Activated naive CD4-positive, alpha-beta T cell treated with anti-CD3 and anti-CD28 coated beads, Interleukin-2, amount 10 ng/mL, durations not matched to agents 7 days and 5 days (primary cell): ENCODE measurements at places on chromosomes 4 and X.

- peak; percentile 66 for DNase-seq
These were observed 552 bp downstream of the NKRF start for GRCh38 chrX:119605464-119606279.

DNA sequence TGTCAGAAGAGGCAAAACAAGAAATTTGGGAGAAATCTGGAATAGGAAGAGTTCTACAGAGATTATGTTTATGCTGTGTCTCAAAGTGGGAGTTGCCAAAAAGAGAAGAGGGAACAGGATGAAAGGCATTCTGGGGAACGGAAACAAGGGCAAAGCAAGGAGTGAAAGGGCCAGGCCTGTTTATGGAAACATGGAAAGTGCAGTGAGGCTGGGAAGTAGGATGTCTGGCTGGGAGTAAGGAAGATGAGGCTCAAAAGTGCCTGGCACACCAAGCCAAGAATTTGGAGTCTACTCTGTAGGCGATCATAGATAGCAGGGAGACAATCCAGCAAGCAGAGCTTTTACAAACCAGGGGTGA, 1.8 kb upstream of the CUL4B start:
- DNase-seq, result no peak

- no peak for DNase-seq
These were observed 156.3 kb downstream of the SLC7A11 start for GRCh38 chr4:138085736-138086305.

- DNase-seq, result peak; percentile 60
These were observed 875 bp downstream of the LAP3 start for GRCh38 chr4:17577665-17578481.

- no peak for DNase-seq
These were observed 283.5 kb downstream of the CAMK2D start for GRCh38 chr4:113478032-113478431.

DNA sequence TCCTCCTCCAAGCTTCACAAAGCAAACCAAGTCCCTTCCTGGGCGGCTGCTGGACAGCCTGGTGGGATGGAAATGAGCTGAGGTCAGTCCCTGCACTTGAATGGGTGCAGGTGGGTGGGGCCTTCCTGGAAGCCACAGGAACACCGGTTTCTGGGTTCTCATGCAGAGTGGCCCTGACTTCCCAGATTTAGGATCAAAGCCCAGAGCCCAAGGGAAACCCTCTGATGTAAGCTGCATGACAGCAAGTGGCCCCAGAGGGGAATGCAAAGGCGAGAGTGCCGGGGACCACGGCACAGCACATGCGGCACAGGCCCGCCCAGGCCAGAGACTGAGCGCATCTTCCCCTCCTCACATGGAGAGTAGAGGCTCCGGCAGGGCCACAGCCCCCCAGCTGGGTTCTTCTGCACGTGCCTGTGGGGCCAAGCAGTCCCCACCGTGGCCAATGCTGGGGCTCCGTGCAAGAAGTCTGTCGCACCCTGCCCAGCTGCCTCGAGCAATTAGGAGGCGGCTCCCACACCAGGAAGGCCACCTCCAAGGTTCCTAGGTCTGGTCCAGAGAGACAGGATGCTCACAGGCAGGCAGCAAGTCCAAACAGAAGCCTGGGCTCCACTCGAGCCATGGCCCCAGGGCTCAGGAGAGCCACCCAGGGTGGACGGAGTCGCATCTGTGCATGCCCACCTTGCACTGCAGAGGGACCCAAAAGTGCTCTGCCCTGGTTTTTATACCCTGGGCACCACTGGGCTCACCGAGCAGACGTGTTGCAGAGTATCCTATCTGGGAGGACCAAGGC, 83.0 kb downstream of the HTRA3 start:
- DNase-seq, result peak; percentile 7

DNA sequence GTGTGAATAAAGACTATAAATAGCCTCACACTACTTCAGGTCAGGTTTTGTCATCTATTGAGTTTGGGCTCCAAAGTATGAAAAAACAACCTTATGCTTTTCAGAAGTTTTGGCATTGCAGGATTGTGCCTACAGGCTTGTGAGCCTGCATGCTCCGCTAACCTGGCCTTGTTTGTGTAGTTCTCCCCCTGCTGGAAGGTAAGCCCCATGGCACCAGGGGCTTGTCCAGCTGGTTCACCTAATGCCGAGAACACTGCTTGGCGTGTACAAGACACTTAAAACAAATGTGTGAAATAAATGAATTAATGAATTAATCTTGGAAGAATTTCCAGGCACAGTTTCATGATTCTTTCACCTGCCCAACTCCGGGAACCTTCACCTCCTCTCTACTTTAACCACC, 1.8 kb upstream of the HSD17B10 start:
- DNase-seq, result peak; percentile 68

DNA sequence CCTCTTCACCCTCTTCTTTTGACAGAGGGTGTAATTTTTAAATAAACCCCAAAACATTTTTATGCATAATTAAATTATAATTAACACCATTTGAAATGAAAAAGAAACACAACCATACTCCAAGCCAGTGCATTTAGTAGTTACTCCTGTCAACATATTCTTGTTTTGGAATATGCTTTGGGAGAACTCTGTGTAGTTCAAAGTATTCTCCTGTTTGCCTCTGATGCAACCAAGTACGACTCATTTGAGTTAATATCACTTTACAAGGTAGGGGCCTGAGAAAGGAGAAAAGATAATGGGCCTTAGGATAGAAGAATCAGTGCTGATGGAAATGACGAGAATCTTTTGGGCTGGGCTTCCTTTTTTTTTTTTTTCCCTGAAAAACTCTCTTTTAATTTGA, 2.7 kb downstream of the PTPN13 start:
- no peak for DNase-seq

GRCh38 chr4:130131536-130131935, 1035.6 kb downstream of the C4orf33 start:
- no peak for DNase-seq

DNA sequence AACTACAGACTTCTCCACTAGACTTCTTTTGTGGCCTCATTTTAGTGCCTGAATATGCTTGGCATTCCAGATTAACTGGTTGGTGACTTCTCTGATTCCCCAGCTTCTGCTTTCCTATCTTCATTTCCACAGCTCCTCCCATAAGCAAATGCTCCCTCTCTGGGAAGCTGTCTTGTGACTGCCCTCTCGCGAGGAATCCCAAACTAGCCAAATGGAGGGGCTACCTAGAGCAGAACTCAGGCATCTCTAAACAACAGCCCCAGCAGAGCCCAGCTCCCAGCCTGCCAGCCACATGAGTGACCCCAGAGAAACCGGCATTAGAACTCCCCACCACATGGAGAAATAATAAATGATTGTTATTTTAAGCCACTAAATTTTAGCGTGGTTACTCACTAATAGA, 7.6 kb upstream of the VEGFD start:
- no peak for DNase-seq

DNA sequence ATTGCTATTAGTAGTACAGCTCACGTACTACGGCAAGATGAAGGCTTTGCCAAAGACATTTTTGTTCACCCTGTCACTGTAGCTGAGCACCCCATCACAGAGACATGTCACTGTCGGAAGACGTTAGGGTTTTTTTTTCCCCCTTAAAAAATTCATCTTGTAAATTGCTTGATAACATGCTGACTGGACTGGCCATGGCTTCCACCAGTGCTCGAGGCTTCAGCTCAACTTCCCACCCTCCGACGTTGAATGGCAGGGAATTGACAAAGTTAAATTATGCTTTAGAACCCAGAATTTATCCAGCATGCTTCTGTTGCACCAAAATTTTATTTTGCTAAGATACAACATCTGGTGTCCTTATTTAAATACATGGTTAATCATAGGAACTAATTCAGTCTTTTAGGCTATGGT, 707 bp upstream of the OTUD4 start:
- no peak for DNase-seq

GRCh38 chr4:67861513-67861912, 22.3 kb downstream of the TMPRSS11D start:
- DNase-seq, result no peak

GRCh38 chrX:30637874-30638815, 15.1 kb upstream of the GK start:
- no peak for DNase-seq

- DNase-seq, result no peak
These were observed 2.7 kb upstream of the SORCS2 start for GRCh38 chr4:7189475-7190277.

DNA sequence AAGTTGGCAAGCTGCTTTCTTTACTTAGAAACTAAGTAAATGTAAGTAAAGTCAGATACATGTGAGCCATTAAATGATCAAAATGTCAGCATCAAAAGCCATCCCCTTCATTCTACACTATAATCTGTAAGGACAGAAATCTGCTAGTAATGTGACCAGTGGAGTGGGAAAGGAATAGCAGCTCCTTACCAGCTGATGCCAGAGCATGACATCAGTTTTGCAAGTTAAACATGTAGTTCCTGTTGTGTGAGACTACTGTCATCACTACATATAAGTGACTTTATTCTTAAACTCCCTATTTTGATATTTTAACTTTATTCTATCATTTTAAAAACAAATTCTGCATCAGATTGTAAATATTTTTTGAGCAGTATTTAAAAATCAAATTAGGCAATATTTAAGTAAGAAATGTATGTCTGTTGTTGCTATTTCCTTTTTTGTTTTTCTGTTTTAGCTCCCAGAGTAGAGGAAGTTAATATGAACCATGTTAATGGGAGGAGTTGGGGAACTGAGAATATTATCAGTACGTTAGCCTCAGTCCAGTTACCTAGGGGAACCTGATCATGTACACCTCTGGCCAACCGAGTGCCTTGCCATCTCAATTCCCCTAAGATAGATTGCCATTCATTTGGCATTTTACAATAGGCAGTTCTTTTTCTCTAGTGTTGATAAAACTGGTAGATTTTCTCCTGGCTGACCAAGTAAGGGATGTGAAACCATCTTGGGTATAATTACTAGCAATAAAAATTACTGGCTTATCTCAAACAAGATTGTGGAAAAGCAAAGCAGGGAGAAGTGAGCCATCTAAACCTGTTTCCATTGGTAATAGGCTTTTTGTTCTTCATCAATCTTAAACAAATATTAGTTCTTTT, 34.7 kb downstream of the CCNI start:
- no peak for DNase-seq

DNA sequence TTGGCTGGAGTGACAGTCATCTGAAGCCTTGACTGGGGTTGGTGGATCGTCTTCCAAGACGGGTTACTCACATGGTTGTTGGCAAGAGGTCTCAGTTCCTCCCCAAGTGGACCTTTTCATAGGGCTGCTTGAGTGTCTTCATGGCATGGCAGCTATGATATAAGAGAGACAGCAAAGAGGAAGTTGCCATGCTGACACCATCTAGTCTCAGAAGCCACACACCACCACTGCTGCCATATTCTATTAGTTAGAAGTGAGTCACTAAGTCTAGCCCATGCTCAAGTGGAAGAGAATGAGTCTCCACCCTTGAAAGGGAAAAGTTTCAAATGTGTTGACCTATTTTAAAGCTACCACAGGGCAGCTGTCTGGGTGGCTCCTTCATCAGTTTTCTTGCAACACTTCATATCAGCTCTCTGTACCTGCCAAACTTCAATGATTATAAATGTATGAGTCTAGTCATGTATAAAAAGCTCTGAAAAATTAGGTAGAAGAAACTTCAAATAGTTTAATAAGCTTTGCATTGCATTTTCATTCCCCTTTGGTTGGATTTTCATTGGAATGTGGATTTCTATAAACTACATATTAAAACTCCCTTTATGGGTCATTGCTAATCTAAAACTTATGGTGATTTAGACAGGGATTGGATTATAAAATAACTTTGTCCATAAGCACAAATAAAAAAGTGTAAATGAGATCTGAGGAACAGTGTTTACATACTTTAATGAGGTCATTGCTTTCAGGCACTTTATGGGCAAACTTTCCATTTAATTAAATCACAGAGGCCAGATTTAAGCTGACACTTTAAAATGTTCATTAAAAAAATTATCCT, 68.0 kb upstream of the ATXN3L start:
- DNase-seq, result no peak

DNA sequence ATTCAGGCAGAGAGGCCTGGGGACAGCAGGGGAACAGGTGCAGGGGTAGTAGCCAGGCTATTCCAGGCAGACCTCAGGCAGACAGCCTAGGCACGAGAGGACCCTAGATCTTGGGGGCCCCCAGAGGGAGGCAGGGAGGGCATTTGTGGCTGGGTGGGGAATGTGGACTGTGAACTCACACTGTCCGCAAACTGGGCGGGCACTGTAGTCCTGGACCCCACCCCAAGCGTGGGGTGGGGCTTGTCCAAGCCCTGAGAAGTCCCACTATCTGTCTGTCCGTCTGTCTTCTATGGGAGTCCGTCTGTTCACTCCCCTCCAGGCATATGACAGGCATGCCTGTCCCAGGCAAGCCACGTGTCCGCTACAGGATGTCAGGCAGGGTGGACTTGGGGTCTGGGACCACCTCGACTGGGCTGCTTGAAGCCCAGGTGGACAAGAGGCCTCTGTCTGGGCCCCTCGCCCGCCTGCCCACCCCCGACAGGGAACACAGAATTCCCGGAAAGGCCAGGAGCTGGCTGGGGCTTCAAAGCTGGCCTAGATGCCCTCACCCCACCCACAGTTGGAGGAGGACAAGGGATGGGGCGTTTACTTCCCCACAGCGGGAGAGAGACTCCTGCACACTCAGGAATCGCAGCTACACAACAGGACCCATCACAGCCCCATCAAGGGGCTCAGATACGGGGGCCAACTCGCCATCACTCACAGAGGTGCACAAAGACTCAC, at the start of gene SLC38A5:
Gene SLC38A5 (minus strand): TSS at position 151 of the 723 bp plus-strand sequence. CDS start 2,336 bp downstream, outside the sequence.
- DNase-seq, result no peak

DNA sequence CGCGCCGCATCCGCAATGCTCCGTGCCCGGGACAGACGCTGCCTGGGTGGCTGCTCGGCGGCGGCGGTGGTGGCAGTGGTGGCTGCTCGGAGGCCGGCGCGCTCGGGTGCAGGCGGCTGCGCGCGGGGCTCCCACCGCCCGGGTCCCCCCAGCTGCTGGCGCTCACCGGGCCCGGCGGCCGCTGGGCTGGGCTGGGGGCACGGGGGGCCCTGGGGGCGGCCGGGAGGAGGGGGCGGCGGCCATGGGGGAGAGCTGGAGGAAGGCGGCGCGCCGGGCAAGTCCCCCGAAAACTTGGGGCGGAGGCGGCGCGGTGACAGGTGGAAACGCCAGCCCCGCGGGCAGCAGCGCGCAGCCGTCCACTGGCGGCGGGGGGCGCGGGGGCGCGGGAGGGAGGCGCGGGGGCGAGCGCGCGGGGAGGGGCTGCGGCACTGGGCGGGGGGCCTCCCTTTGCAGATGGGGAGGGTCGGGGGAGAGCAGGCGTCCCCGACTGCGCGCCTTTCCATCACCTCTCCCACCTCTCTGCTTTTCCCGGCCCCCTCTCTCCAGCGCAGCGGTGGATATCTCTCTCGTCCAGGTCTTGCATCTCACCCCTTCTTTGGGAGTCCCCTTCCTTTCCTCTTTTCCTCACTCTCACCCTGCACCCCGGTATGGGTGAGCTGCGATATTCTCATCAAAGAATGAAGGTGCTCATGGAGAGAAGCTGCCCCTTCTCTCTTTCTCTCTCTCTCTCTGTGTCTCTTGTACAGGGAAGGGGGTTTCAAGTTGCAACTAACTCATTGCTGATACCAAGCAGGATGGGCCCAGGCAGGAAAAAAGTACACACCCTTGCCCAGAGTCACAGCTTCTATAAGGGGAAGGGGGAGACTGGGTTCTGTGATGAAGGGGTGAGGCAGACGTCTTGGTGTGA, 83.7 kb upstream of the DHRSX start:
- DNase-seq, result no peak
